ENCODE measurements at places on chromosomes 6 and 20. TPM values are rescaled to one million over a fixed set of nuclear protein-coding genes. Genes with fewer than 3 reads are reported as not detected.

CAGE1 gene
- not detected for total RNA-seq

TSPO2 gene
- not detected for total RNA-seq

ECT2L gene
- 0.19 TPM for total RNA-seq

FRMD1 gene
- total RNA-seq: 0.17 TPM

DNA sequence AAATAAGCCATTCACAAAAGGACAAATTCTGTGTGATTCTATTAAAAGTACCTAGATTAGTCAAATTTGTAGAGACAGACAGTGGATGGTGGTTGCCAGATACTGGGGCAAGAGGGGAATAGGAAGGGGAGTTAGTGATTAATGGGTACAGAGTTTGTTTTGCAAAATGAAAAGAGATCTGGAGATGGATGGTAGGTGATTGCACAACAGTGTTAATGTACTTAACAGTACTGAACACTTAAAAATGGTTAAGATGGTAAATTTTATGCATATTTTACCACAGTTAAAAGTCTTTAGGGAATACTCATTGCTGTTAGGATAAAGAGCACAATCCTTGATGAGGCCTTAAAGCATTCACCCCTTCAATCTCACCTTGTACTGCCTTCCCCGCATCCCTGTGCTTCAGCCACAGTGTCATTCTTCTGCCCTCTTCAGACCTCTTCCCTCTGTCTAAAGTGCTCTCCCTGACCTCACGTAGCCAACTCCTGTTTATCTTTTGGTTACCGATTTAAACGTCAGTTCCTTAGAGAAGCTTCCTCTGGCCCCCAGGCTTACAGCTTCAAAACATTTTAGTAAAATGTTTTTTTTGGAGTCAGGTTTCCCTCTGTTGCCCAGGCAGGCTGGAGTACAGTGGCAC lies 11.8 kb downstream of the PSMF1 start:
- no peak for DNase-seq

DNA sequence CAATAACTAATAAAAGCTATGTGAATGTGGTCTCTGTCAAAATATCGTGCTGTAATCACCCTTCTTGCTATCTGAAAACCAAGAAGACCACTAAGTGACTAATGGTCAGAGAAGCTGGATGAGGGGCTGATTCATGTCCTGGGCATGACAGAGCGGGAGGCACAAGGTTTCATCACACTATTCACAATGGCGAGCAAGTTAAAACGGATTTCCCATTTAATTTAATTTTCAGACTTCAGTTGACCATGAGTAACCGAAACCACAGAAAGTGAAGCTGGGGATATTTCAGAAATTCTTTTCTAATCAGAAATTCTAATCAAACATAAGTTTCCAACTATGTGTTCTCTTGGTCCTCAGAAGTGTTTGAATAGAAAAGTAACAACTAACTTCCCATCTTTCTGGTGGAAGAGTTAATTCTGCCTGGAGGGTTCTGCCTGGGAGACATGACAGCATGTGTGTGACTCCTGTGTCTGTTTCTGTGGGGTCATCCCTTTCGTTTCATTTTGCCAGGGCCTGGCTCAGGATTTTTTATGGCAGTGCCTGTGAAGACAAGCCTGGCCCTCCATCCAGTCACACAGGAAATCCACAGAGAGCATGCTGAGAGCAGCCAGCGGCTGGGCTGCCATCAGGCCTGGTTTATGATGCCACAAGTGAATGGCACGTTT lies 98.9 kb downstream of the FAM120B start:
- DNase-seq: no peak

DNA sequence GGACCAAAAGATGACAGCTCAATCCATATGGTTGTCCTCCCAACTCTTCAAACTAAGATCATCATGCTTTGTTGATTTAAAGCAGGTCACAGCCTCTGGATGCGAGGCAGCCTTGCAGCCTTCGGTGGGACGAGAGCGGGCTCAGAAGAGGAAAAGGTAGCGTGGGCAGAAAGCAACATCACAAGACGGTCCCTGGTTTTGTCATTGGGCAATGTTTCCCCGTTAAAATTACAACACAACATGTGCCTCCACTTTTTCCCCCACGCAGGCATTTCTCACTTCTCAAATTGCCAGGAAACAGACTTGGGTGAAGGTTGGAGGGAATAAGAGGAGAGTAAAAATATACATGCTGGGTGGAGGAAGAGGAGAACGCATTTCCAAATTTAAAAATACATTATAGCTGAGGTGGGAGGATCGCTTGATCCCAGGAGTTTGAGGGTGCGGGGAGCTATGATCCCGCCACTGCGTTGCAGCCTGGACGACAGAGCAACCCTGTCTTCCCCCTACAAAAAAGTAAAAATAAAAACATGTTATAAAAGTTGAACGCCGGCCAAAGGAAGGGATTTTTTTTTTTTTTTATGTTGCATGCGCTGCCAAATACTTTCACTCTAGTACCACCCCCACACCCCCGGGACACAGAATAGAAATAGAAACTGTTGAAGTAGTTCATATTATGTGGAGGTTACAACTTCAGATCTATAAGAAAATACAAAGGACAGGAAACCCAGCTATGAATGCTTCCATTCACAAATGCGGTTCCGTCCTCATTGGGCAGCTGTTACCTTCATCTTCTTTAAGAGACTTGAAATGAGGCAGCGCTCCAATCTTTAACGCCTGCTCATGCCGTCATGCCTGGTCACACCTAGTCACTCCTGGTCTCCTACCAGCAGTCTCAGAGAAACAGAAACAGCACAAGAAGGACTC lies 13.9 kb upstream of the NAA20 start:
- DNase-seq: no peak

- DNase-seq: no peak
Observed at GRCh38 chr6:129696028-129696418, 14.0 kb downstream of the ARHGAP18 start.

DNA sequence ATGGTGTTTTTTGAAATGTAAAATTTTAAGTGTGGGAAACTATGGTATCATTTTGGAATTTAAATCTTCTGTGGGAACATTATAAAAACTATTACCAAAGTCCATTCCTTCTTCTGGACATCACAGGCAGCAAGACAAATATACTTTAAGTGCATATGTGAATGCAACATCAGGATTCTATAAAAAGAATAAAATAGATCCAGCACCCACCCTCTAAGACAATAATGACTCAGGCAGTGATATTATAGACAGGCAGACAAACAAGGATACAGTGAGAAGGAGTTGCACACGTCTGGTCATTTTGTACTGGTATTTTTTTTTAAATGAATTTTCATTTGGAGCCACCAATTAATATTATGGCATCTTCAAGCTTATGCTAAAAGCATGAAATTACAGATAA lies 21.1 kb upstream of the NEDD9 start:
- no peak for DNase-seq

DNA sequence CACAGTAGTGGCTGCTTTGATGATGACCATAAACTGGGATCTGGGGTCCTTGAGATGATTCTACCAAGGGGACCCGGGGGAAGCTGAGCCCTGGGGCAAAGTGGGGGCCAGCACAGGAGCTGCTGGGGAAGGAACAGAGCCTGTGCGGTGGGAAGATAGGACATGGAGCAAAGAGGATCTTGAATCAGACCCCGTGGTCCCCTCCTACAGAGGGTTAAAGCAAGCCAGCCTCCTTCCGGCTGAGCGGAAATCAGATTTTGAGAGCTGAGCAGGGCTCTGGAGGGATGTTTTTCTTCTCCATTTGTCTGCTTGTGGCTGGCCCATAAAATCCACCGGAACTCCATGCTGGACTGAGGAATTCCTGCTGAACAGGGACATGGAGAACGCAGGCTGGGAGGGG lies 10.1 kb upstream of the TCF15 start:
- no peak for DNase-seq

DNA sequence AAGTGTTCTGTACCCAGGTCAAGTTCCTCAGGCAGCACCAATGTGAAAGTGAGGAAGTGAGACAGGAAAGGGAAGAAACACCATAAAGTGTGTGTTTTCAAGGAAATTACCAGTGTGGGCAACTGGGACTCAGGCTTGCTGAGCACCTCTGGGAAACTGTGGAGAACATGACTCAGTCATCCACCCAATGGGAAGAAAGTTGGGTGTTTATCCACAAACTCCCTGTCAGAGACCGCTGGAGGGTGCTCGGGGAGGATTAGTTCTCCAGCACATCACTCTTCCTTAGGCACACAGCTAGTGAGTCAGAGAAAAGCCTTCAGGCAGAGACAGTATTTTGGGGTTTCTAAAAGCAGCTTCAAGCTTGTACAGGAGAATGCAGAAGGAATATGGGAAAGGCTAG lies 93.6 kb downstream of the PCSK2 start:
- peak; percentile 66 for DNase-seq

DNA sequence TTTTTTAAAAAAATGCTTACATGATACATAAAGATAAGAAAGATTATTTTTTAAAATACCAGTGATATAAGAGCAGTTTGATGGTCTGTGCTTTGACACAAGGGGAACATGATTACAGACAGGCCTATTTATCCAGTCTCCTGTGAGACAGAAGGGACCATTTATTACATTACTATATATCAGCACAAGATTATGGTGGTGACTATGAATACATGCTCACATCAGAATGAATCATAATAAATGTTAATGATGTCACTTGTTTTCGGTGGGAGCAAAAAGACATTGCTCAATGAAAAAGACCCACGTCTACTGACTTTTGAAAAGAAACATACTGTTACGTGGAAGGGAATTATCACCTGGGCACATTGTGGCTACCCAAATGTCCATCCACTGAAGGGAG lies 455.1 kb downstream of the CDC5L start:
- no peak for DNase-seq

GRCh38 chr6:4936681-4937041 lies 67.2 kb downstream of the RPP40 start:
- no peak for DNase-seq
